ENCODE measurements at places on chromosomes 1 and 21.

DNA sequence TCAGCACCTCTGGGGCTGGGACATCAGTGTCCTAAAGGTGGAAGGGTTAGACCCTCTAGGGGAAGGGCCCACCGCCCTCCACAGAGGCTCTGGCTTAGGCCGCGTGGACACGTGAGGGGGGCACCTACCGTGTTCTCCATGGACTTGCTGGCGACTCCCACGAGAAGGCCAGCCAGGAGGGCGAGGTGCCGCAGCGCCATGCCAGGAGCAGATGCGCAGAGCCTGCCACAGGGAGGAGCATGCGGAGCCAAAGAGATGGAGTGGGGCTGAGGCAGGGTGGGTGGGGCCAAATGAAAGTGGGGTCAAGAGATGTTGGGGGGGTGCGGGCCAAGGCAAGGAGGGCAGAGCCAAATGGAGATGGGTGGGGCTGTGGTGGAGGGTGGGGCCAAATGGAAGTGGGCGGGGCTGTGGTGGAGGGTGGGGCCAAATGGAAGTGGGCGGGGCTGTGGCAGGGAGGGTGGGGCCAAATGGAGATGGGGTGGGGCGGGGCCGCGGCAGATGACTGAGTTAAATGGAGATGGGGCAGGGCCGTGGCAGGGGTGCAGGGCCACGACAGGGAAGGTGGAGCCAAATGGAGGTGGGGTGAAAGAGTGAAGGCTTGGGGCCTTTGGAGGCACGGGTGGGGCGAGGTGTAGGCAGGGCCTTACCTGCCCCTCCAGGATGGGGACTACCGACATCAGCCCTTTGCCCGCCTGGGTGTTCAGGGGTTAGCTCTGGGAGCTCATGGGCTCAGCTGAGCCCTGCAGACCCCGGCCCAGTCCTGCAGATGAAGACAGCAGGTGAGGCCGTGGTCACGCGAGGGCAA, 17.4 kb upstream of the RNF223 start:
- DNase-seq: peak; percentile 59

- peak; percentile 91 for DNase-seq
These were observed at the start of gene NBPF20 for GRCh38 chr1:145425436-145426029. Gene NBPF20 (minus strand): TSS chr1:145425603. CDS start chr1:145405272, 20,331 bp downstream.

- DNase-seq: no peak
These were observed 40.8 kb upstream of the COL24A1 start for GRCh38 chr1:86197206-86197855.

DNA sequence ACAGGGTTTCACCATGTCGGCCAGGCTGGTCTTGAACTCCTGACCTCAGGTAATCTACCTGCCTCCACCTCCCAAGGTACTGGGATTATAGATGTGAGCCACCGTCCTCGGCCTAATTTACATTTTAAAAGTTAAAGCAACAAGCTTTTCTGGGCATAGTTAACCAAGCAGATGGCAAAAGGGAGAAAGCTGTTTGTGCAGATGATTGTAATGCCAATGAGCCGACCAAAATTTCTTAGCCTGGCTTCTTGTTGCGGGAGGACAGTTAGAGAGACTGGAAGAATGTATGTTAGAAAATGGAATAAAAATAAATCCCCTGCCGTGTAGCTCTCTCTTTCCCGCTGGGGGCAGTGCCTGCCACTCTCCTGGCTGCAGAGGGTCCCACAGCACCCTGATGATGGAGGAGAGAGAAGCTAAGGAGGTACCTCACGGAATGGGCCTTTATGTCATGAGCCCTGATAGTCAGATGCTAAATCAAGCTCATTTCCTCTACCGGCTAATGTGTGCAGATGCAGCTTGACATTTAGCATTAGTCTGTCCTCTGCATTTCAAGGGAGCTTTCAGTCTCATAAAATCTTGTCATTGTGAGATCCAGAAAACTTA, 87.2 kb downstream of the HHAT start:
- no peak for DNase-seq

- DNase-seq: no peak
These were observed 125.3 kb downstream of the GREM2 start for GRCh38 chr1:240486611-240487010.

GRCh38 chr1:151710187-151710840, 6.3 kb downstream of the CELF3 start:
- no peak for DNase-seq

- no peak for DNase-seq
These were observed 23.6 kb upstream of the WASF2 start for GRCh38 chr1:27513528-27513927.

DNA sequence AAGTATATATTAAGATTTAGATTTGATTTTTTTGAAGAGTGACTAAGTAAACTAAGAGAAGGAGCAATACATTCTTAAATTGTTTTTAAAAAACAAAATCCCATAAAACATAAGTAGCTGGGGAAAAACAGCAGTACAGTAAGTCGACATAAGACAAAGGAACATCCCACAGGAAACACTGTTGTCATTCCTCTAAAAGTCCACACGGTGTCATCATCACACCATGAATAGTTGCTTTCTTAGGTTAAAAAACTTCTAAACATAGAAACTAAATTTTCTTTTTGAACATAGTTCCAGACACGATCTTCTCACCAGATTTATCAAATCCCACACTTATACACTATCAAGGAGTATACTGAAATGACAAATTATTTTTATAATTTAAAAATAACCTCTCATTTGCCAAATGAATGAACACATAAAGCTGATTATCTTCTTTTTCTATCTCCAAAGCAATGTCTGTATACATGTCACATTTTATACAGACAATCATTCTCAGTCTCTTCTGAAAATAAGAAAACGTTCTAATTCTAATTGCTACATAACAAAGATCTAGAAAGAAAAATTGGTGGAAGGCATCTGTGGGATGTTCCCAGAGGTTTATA, 15.8 kb downstream of the ODF2L start:
- DNase-seq: no peak

- DNase-seq: no peak
These were observed 157.3 kb upstream of the PTGFR start for GRCh38 chr1:78333502-78333901.

DNA sequence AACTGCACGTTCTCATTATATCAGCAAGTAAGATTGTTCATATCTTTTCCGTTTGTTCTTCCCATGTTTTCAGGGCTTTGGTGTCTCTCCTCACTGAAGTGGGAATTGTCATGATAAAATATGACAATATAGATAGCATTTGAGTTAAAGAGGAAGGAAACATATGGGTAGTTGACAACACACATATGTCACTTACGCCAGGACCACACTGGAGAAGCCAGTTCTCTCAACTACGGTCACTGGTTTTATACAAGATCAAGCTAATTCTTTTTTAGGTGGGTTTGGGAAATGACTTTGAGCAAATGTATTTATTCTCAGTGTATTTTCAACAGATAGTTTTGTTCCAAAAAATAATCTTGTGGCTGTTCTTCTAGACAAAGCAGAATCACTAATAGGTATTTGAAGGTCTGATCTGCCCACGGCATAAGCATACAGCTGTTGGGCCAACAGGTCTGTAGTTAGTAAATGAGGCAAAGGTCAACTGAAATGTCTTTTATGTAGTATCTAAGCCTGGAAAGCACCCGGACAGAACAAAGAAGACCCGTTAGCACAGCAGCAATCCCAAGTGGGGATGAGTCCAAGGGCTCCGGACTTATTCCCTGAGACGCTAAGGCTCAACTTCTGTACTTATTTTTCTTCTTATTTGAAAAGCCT, 433.6 kb upstream of the ZP4 start:
- DNase-seq: no peak

- DNase-seq: no peak
These were observed 77.5 kb downstream of the PLPP3 start for GRCh38 chr1:56501888-56502287.

- DNase-seq: no peak
These were observed 281.0 kb downstream of the SMYD3 start for GRCh38 chr1:246226041-246226440.

- no peak for DNase-seq
These were observed 20.5 kb upstream of the KCNE2 start for GRCh38 chr21:34343347-34343746.

DNA sequence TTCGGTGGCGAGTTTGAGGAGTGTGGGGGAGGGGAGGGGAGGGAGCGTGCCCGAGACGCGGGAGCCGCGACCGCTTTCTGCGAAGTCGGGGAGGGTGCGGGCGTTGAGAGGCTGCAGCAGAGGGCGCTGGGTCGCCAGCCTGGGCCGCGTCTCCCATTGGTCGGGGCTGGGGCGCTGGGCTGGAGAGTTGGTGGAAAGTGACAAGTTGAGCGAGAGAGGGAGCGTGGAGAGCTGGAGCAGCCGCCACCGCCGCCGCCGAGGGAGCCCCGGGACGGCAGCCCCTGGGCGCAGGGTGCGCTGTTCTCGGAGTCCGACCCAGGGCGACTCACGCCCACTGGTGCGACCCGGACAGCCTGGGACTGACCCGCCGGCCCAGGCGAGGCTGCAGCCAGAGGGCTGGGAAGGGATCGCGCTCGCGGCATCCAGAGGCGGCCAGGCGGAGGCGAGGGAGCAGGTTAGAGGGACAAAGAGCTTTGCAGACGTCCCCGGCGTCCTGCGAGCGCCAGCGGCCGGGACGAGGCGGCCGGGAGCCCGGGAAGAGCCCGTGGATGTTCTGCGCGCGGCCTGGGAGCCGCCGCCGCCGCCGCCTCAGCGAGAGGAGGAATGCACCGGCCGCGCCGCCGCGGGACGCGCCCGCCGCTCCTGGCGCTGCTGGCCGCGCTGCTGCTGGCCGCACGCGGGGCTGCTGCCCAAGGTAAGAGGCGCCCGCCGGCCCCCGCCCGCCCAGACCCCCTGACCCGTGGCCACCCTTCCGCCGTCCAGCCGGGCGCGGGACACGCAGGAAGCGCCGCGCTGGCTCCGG, at the start of gene ROR1:
Gene ROR1 (plus strand): TSS at position 203 of the 802 bp plus-strand sequence.
- peak; percentile 68 for DNase-seq

DNA sequence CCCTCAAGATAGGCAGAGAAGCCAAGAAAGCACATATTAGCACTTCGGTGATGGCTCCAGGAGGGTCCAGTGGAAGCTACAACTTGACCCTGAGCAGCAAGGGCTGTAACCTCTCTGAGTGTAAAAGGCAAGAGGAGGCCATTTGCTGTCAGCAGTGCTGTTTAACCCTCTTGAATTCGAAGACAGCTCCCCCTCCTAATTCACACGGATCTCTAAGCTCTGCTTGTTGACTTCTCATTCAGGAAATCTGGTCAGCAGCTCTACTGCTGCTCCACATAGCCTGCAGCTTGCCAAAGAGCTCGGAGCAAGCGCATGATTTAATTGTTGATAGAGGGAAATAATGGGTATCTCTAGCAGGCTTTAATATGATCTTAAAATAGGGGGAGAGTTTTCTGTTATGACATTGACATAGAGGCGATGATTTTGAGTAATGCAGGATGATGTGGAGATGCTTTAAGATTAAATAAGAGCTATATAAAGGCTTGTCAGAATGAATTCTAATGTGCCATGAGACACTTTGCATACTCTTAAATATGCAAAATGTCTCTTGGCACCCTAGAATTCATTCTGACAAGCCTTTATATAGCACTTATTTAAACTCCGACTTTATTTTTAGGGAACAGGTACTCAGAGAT, 79.4 kb upstream of the USH2A start:
- DNase-seq: no peak
